Glutamatergic neuron (in vitro differentiated cells): ENCODE measurements at places on chromosomes 4 and X. TPM values are rescaled to one million over a fixed set of nuclear protein-coding genes. Genes with fewer than 3 reads are reported as not detected.

The ARHGEF6 gene
- total RNA-seq: 59.5 TPM

DNA sequence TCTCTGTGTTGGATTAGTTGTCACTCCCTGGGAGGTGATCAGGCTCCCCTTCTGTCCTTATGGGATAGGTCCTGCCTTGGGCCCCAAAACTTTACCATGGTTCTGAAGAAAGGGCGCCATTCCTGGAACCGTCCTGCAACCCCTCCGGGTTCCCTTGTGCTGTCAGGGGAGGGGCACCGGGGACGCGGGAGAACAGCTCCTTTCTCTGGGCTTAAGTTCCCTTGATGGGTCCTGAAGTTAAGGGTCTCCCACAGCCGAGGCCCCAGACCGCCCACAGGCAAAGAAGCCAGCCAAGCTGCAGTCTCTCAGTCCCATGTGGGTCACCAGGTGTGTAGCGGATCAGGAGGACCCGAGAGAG, 44.8 kb downstream of the UGT2A3 start:
- peaks cover 5% of the 10 kb centered on the region for H3K4me1 ChIP-seq
- no peak overlapping the region for H3K4me3 ChIP-seq
- peaks cover 2% of the 10 kb centered on the region for H3K27me3 ChIP-seq
- no peaks in the 10 kb centered on the region for H3K36me3 ChIP-seq

DNA sequence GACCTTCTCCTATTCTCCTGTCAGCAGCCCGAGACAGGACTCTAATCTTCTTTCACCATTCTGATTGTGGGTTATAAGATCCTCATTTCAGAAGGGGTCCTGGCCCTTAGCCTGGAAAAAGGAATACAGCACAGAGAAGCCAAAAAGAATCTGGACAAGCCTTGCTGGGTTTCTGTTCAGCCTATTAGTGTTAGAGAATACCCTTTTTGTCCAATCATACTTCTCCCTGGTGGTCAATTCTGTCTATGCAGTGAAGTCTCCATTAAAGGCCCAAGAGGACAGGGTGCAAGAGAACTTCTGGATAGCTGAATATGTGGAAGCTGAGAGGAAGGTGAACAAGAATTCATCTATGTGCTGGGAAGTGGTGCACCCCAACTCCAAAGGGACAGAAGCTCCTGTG, 105.7 kb upstream of the AGA start:
- no peak for DNase-seq
- no peaks in the 10 kb centered on the region for H3K27me3 ChIP-seq
- H3K27ac ChIP-seq: no peak overlapping the region
- no peak overlapping the region for H3K4me3 ChIP-seq
- H3K36me3 ChIP-seq: peaks cover 4% of the 10 kb centered on the region

GRCh38 chr4:69858690-69859089, 1.3 kb downstream of the SULT1E1 start:
- no peaks in the 10 kb centered on the region for H3K4me1 ChIP-seq
- no peak overlapping the region for H3K27ac ChIP-seq
- H3K27me3 ChIP-seq: no peaks in the 10 kb centered on the region
- H3K4me3 ChIP-seq: no peak overlapping the region
- no peak for DNase-seq
- H3K36me3 ChIP-seq: no peaks in the 10 kb centered on the region

DNA sequence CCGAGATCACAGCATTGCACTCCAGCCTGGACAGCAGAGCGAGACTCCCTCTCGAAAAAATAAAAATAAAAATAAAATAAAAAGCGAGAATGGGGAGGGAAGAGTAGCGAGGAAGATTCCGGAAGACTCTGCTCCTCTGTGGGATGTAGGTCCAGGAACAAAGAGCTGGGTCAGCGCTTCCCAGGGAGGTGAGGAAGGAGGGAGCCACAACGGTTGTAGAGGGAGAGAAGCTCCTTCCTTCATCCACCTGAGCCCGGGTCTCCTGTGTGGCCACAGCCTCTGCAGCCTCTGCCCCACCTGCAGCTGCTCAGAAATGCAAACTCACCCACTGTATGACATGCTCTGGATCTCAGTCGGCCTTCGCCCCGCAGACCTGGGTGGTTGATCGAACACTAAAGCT, 3.8 kb upstream of the PPP2R3B start:
- no peak overlapping the region for H3K4me3 ChIP-seq
- no peaks in the 10 kb centered on the region for H3K36me3 ChIP-seq
- no peaks in the 10 kb centered on the region for H3K4me1 ChIP-seq
- no peak overlapping the region for H3K27ac ChIP-seq
- DNase-seq: no peak

DNA sequence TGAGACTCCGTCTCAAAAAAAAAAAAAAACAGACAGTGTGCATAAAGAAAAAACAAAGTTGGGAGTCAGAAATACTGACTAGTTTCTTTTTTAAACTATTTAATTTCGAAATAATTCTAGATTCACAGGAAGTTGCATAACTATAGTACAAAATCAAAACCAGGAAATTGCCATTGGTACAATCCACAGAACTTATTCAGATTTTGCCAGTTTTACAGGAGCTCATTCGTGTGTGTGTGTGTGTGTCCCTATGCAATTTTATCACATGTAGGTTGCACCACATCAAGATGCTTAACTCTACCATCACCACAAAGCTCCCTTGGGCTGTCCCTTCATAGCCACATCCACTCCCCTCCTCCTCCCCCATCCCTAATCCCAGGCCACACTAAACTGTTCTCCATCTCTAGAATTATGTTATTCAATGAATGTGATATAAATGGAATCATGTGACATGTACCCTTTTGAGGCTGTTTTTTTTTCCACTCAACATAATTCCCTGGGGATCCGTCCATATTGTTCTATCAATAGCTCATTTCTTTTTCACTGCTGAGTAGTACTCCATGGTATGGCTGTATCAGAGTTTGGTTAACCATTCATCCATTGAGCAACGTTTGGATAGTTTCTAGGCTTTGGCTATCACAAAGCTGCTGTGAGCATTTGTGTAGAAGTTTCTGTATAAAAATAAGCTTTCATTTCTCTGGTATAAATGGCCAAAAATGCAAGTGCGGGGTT, 16.3 kb upstream of the DDX3X start:
- H3K4me1 ChIP-seq: no peaks in the 10 kb centered on the region
- no peak for DNase-seq
- no peak overlapping the region for H3K4me3 ChIP-seq

DNA sequence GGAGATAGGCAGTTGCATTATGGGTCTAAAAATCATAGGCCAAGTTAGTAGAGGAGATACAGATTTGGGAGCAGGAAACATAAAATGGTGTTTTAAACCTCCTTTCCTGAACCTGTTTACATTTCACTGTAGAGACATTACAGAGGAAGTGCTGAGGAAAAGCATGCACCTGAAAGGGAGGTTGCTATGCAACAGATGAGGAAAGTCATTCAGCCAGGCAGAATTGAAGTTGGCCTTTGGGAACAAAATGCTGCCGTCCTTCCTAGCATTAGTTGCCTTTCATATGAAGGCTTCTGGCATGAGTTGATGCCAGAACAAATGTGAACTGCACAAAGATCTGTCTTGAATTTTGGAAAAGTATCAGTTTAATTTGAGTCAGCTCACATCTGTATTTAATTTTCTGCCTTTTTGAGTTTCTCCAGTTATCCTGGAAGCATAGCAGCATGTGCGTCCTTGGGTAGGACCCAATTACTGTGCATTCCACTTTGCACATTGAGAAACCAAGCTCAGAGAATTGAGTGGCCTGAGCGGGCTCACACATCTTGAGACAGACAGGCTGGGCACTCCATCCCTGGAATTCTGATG, 38.2 kb downstream of the MAGED1 start:
- no peaks in the 10 kb centered on the region for H3K36me3 ChIP-seq
- H3K27ac ChIP-seq: no peak overlapping the region
- H3K4me1 ChIP-seq: no peaks in the 10 kb centered on the region

DNA sequence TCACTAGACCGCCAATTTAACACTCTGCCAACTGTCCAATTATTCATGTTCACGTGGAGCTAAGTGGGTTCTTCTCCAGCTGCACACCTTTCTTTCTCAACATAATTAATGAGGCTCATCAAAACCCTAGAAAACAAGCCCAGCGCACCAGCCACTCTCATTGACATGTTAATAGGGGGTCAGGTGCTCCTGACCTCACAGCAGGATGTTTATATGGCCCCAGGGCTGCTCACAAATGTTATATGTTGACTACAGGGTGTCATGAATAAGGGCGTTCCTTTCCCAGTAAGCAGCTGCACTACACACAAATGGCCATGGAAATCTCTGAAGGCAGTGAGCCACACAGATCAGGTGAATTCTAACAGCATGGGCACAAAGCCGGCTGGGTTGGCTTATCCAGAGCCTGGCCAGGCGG, 209.8 kb downstream of the MGST2 start:
- H3K27me3 ChIP-seq: peaks cover 10% of the 10 kb centered on the region
- H3K27ac ChIP-seq: peak overlapping the region; percentile 91
- H3K4me3 ChIP-seq: peak overlapping the region; percentile 78
- H3K36me3 ChIP-seq: no peaks in the 10 kb centered on the region

- no peaks in the 10 kb centered on the region for H3K4me1 ChIP-seq
- DNase-seq: no peak
- no peak overlapping the region for H3K27ac ChIP-seq
- H3K4me3 ChIP-seq: no peak overlapping the region
Observed at GRCh38 chr4:32601848-32602247, 1881.7 kb downstream of the PCDH7 start.

- no peak for DNase-seq
- no peak overlapping the region for H3K4me3 ChIP-seq
- no peaks in the 10 kb centered on the region for H3K36me3 ChIP-seq
- no peaks in the 10 kb centered on the region for H3K4me1 ChIP-seq
Observed at GRCh38 chr4:39166669-39167068, 15.7 kb upstream of the WDR19 start.

The PPP3CA gene
- 29.9 TPM for total RNA-seq

GRCh38 chrX:137052643-137053235, 18.9 kb upstream of the GPR101 start:
- no peaks in the 10 kb centered on the region for H3K4me1 ChIP-seq
- H3K4me3 ChIP-seq: peak overlapping the region; percentile 89
- H3K27me3 ChIP-seq: peaks cover 4% of the 10 kb centered on the region
- H3K36me3 ChIP-seq: no peaks in the 10 kb centered on the region

DNA sequence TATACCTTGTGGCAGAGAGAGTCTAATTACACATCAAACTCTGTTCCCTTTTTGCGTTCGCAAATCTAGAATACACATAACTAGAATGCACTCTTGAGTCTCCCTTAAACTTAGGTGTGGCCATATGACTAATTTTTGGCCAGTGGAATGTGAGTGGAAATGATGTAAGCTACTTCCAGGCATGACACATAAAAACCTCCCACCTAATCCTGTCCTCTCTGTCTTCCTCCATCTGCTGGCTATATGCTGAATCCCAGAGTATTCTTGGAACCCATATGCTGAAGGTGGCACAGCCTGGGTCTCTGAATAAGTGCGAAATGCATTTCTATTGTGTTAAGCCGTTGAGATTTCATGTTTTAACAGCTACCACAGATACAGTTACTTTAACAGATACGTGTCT, 269.9 kb upstream of the NRK start:
- no peak for DNase-seq
- H3K36me3 ChIP-seq: no peaks in the 10 kb centered on the region
- H3K27me3 ChIP-seq: no peaks in the 10 kb centered on the region
